ENCODE measurements at places on chromosomes 5 and 9.

GRCh38 chr5:78563621-78564020, 85.0 kb downstream of the LHFPL2 start:
- DNase-seq: no peak

DNA sequence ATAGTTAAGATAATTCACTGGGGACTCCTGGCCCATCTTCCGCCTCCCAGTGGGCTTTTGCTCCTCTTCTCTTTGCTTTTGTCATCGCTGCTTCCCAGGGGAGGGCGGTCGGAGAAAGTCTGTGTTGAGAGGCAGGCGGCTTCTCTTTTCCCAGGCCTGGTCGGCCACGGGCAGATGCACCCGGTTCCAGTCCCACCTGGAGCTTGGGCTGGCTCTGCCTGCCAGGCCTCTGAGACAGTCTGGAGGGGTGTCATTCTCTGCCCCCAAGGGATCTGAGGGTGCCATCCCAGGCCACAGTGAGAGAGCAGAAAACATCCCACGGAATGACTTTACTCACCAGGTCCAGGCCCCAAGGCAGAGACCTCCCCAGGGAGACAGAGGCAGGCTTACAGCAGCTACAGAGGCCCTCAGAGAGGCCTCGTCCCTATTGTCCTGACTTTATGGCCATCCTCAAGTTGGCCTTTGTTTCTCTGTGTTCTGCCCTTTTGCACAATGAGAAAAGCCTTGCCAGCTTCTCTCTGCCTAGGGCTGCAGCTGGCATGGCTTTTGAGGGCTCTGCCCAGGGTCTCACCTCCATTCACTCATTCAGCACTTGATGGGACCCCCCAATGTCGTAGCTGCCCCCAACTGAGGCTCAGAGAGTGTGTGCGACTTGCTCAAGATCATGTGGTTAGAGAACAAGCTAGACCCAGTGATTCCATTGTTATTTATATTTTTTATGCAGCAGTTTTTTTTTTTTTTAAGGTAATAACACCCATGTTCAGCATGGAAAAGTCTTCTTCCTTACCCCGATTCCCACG, 44.2 kb upstream of the BOD1 start:
- no peak for DNase-seq

DNA sequence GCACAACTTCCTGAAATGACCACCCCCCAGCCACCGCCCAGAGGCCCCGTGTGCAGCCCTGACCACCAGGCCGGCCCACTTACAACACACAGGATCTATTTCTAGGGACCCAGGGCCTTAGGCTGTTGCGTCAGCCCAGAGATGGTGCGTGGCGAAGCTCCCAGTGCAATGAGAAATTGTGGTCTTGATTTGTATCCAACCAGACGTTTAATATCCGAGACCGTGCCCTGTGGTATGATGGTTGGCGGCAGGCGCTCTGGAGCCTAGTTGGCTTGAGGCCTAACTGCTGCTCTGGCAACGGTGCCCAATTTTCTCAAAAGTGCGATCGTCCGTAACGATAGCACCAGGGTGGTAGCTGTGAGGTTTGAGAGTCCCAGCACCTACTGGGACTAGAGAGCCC, 32.6 kb upstream of the SLC6A19 start:
- no peak for DNase-seq

DNA sequence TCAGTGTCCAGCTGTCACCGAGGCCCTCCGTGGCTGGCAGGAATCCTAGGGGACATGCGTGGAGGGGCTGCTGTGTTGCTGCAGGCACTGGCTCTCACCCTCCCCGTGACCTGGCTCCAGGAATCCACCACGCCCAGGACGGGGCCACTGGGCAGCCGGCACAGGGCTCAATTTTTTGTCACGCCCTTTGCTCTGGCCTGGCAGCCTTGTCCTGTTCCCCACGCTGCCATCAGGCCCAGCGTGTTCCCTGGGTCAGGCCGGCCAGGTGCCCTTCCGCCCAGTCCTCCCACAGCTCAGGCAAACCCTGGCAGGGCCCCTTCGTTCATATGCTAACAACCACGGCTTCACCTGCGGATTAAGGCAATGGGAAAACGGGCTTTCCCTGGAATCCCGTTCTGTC, 37.3 kb downstream of the PROP1 start:
- no peak for DNase-seq

GRCh38 chr9:93171261-93171990, 12.5 kb upstream of the WNK2 start:
- no peak for DNase-seq

GRCh38 chr5:16428359-16428758, 37.2 kb downstream of the ZNF622 start:
- DNase-seq: no peak

DNA sequence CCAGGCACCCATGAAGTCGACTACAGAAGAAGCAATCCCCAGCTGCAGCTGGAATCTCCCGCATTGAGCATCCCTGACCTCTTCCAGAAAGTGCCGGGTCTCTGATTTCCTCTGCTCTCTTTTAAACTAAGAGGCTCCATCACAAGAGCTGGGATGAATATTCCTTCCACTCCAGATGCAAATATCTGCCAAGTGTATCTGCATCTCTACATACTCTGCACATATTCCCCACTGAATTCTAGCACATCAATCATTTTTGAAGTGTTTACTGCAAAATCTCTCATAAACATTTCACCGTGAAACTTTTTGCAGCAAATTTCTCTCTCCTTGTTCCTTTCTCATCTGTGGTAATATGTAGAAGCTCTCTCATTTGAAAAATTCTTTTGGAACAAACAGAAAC, 161.5 kb downstream of the GABRB2 start:
- DNase-seq: no peak

DNA sequence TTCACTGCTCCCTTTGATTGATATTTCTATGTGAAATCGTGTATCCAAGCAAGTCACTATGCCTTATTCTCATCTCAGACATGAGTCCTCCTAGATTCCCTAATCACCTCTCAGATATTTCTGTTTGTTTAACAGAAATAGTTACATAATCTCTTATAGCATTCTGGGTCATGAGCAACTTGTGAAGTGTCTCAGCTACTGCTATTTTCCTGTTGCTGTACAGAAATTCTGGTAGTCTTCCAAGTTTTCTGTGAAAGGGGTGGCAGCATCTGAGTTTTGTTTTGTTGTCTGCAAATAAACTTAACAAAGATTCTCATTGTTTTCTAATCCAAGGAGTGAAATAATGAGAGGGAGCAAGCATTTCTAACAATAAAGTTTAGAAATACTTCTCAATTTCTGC, 256.9 kb upstream of the ST8SIA4 start:
- no peak for DNase-seq

DNA sequence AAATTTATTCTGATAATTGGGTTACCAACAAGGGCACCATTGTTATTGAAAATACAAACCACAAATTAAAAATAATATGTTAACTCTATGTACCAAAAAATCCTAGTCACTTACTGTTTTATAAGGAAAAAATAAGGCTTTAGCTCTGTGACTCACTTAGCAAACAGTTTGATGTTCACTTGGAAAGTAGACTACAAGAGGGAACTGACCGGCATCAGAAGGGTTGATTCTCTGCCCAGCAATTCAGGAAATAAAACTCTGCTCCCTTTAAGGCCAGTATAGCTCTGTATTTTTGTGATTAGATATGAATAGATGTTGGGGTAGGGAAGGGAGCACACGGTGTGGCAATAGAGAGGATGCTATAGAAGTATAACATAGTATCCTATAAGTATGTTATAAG, 671.3 kb downstream of the LRRC70 start:
- DNase-seq: no peak

GRCh38 chr5:119264186-119264585, 91.6 kb upstream of the TNFAIP8 start:
- DNase-seq: no peak

- no peak for DNase-seq
These were observed 20.6 kb downstream of the DMAC1 start for GRCh38 chr9:7778851-7779600.

- no peak for DNase-seq
These were observed 166.3 kb downstream of the DOCK2 start for GRCh38 chr5:169803077-169803981.

- DNase-seq: no peak
These were observed 122.4 kb downstream of the LRRC70 start for GRCh38 chr5:62701036-62701435.

GRCh38 chr5:97141031-97141430, 1.4 kb downstream of the LIX1 start:
- no peak for DNase-seq

DNA sequence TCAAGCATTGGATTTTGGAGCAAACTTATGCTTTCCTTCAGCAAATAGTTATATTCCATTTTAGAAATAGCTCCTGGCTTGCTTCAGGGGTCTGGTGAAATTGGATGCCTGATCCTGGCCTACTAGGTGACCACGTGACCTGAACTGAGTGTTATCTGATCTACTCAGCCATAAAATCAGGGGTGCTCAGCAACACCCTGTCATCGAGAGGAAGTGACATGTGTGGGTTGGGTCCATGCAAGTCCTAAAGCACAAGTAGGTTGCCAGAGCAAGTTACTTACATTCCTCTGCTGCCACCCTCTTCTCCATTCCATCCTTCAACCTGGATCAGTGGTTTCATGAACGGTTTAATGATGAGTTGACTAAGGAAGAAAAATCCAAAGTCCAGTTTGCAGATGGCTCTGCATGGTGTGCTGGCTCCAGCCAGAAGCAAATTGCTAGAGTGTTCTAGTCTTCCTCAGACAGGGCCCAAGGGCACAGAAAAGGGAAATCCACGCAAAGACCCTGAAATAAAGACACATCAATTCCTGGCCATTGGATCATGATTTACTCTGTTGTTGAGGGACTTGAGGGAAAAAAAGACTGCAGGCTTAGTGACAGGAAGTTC, 2.8 kb upstream of the FAM193B start:
- no peak for DNase-seq

DNA sequence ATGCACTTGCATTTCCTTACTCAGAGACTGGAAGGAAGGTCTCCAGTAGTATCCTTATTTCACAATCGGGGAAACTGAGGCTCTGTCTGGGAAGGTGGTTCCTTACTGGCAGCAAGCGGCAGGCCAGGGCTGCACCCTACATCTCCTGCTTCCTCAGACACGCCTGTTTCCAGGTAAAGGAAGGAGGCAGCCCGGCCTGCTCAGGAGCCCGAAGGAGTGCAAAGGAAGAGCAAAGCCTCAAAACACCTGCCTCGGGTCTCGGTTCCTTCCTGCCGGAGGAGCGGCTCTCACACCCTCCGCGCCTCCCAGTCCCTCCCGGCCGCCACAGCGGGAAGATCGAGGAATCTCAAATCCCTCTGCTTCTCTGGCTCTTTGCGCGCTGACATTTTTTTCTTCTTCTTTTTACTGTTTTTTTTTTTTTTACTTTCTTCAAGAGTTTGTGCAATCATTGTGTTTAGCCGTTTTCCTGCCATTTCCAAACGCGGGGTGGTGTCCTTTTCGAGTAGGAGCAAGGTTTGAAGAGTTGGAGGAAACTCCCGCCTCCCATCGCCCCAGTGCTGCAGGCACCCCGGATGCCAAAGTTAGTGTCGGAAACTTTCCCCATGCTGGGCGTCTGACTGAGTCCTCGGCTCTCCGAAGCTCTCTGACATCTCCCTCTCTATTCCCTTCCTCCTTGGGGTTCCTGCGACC, 1.0 kb downstream of the GGTA1 start:
- peak; percentile 52 for DNase-seq

GRCh38 chr5:127565586-127566270, 48.3 kb downstream of the PRRC1 start:
- DNase-seq: no peak

DNA sequence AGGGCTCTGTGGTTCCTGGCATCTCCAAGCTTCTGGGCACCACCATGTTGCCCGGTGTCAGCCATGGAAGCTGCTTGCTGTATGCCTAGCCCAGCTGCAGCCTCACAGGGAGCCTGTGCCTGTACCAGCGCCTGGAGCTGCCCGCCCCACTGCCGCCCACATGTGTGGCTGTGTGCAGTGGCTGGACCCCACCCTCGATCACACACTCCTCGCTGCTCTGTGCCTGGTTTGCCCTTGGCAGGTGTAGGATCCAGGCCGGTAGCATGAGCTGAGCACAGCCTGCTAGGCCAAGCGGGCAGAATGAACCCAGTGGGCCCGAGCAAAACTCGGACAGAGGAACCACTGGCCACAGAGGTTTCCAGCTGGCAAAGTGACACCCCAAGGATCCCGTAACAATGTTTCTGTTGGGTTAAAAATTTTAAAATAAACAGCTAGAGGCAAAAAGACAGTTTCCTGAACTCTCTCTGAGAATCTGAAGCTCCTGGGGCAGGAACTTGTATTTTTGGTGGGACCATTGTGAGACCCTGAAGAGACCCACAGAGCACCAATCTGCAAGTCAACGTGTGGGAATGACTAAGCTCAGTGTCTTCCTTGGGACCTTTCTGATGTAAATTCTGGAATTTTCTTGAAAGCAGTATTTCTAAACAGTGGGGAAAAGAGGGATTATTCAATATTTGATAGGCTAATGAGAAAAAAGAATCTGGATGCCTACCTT, 73.1 kb upstream of the CCDC112 start:
- DNase-seq: no peak

GRCh38 chr5:143383988-143384387, 19.5 kb downstream of the NR3C1 start:
- DNase-seq: no peak

DNA sequence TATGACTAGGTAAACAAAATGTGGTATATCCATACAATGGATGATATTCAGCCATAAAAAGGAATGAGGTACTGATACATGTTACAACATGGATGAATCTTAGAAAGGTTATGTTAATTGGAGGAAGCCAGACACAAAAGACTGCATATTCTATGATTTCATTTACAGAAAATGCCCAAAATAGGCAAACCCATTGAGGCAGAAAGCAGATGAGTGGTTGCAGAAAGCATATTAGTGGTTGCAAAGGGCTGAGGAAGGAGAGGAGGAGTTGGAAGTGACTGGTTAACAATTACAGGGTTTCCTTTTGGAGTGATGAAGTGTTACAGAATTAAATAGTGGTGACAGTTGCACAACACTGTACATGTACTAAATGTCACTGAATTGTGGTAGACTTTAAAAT, 17.7 kb downstream of the PLGRKT start:
- DNase-seq: no peak

- DNase-seq: no peak
These were observed 24.1 kb downstream of the HRH2 start for GRCh38 chr5:175681968-175682340.

DNA sequence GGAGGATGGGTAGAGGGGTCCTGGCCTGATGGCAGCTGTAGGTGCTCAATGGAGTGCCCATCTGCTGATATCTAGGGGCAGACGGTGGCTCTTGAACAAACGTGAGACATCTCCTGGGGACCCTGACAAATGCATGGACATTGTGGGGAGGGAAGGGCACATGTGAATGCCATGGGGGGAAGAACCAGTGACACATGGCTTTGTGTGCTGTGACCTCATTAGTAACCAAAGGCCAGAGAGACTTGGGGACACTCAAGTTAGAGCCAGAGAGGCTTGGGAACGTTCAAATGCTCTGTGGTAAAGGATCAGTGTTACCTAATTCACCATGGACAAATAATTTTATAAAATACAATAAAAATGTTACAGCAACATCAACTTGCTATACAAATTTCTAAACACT, 151.8 kb downstream of the ESM1 start:
- DNase-seq: no peak

DNA sequence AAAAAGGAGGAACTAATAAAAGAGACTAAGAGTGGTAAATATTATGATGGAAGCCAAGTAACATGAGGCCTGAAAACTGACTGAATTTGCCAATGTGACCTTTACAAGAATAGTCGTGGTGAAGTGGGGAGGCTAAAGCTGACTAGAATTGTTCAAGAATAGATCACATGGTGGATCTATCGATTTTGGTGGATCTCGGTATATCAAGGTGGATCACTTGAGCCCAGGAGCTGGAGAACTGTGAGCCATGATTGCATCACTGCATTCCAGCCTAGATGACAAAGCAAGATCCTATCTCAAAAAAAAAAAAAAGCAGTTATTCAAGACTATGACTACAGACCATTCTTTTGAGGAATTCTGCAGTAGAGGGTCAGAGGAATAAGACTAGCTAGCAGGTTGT, 15.1 kb downstream of the ERMP1 start:
- no peak for DNase-seq

GRCh38 chr9:86846656-86847055, 100.7 kb downstream of the GAS1 start:
- DNase-seq: no peak
